Stimulated activated CD4-positive, alpha-beta T cell treated with anti-CD3 and anti-CD28 coated beads, Interleukin-12 subunit alpha, Interleukin-12 subunit beta, amount 100 ng/mL, for 4 hours (primary cell): ENCODE measurements at places on chromosomes 4 and X.

DNA sequence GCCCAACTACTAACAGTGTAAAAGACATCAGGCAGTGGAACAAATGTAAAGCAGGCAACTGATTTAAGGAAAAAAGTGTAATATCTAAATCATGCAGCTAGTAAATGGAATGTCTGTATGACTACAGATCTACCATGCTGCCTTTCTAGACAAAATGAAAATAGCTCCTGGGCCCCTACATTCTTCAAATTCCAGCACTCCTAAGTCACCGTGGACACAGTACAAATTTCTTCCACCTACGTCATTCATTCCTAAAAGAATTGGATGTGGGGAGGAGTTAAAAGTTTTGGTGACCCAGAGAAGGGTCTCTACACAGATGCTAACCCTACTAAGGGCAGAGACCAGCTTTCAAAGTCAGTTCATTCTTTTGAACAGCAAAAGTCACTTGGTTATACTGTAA, 137.2 kb upstream of the ARHGEF9 start:
- DNase-seq = no peak

GRCh38 chrX:154795016-154795415, 10.3 kb downstream of the MPP1 start:
- no peak for DNase-seq

- no peak for DNase-seq
Observed at GRCh38 chrX:31269914-31270313, 198.1 kb upstream of the FTHL17 start.

DNA sequence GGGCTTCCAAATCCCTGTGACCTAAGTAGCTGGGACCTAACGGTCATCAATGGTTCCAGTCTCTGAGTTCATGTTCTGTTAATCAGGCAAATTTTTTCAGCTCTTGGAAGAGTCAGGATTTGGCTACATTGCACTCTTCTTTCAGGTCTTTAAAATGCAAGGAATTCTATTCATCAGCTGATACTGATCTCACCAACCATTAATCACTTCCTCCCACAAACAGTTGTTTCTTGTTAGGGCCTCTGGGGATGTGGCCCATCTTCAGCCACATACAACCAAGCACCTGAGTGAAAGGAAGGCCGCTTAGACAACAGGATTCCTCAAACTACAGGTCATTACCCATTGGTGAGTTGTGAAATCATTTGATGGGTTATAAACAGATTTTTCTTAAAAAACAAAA, 71.7 kb downstream of the FANCB start:
- DNase-seq = no peak

DNA sequence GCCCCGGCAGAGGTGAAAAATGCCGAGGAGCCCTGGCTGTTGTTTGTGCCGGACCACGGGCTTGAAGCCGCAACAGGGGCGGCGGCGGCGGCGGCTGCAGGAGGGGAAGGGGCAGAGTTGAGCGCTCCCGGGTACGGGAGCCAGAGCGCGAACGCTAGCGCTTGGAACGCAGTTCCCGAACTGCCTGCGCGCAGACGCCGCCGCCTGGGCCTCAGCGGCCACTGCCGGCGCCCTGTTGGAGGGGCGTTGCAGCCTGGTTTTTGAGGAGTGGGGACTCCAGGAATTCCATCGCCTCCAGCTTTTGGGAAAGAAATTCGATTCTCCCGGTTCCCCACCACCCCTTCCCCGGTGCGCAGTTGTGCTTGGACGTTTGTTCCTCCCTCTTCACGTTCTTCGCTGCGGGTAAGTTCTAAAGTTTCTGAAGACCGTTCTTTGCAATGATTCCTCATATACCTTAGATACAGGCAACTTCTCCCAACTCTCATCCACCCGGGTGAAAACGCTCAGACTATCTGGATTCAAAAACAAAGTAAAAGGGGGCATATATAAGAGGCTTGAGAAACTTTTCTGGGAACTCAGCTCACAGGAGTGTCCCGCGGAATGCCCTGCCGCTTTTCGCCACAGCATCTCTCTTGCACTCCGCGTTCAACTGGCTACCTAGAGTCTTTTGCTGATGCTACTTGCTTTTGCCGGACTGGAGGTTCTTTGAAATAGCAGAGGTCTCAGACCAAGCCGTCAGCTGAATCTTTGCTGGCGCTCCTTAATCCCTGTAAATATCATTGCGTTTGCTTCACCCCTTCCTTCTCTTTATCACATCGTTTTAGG, 1.0 kb downstream of the FAT4 start:
- DNase-seq = no peak

- DNase-seq = no peak
Observed at GRCh38 chr4:80963051-80963450, 67.5 kb upstream of the BMP3 start.

GRCh38 chr4:150940123-150940522, 75.0 kb downstream of the LRBA start:
- no peak for DNase-seq

DNA sequence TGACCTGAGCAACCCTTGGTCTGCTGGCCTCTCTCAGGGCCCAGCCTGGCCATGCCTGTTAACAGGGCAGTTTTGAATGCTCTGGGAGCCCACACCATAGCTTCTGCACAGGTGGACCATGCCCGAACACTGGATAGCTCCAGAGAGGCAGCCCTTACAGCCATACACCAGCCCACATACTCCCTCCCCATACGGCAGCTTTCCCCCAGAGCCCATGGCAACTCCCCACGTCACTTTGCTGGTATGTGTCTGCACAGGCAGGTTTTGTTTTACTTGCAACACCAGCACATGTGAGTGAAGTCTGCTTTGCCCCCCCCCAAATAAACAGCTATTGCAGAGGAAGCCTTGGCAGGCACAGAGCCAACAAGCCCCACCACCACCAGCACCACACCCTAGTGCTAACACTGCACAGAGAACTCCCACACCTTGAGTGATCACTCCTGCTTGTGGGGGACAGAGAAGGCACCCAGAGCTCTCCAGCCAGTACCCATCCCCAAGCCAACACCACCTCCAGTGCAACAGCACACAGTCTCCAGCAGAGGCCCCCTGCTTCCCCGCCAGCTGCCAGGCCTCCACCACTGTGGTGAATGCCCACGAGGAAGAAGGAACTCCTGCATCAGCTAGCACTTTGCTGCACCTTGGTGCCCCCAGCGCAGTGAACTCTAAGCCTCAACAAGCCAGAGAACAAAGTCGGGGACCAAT, 87.3 kb downstream of the STPG2 start:
- DNase-seq = no peak

DNA sequence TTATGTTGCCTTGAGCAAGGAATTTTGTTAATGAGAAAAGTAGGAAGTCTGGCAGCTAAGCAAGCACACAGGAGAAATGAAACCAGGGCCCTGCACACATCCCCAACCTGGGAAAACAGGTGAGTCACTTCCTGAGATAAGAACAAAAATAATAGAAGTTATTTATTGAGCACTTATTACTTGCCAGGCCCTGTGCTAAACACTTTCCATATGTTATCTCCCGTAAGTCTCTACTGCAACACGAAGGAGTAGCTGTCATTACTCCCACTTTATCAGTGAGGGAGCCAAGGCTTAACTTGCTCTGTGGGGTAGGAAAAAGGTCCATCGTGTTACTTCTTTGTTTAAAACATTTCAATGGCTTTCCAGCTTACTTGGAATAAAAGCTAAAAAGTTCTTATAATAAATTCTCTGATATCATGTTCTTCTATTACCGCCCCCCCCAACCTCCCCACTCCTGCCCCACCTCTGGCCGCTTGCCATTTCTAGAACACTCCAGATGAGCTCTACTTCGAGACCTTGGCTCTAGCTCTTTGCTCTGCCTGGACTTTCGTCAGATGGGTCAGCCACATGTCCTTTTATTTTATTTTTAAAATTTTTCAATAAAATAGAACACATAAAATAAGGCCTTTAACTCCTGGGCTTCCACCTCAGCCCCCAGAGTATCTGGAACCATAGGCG, 36.3 kb upstream of the PLAC8 start:
- no peak for DNase-seq

GRCh38 chrX:141405853-141406492, 163.7 kb upstream of the SPANXC start:
- DNase-seq = no peak

DNA sequence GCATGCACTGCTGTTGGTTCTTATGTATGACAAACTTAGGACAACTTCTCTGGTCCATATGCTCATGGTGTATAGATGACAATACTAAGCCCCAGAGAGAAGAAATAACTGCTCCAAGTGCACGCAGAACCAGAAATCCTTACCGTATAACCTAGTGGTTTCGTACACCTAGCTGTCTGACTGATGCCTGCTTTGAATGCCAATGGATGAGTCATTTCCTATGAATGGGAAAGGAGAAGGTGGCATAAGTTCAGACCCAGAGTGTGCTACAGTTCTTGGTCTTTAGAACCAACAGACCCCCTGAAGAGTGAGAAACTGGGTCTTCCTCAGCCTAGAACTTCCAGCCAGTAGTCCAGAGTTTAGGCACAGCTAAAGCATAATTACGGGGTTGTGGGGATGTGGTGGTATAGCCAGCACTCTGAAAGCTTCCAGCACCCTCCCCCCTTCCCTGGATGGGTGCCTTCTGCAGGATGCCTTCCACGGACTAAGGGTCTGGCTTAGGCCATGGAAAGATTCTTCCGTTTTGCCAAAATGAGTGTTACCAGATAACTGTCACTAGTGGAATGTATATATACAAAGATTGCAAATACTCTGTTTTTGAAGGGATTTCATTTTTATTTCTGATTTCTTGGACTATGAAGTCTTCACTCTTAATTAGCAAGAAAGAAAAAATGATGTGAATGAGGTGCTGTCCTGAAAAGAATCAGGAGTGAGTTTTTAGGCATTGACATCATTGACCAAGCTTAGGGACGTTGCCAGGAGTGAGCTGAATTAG, 84.6 kb upstream of the PACRGL start:
- DNase-seq = no peak

DNA sequence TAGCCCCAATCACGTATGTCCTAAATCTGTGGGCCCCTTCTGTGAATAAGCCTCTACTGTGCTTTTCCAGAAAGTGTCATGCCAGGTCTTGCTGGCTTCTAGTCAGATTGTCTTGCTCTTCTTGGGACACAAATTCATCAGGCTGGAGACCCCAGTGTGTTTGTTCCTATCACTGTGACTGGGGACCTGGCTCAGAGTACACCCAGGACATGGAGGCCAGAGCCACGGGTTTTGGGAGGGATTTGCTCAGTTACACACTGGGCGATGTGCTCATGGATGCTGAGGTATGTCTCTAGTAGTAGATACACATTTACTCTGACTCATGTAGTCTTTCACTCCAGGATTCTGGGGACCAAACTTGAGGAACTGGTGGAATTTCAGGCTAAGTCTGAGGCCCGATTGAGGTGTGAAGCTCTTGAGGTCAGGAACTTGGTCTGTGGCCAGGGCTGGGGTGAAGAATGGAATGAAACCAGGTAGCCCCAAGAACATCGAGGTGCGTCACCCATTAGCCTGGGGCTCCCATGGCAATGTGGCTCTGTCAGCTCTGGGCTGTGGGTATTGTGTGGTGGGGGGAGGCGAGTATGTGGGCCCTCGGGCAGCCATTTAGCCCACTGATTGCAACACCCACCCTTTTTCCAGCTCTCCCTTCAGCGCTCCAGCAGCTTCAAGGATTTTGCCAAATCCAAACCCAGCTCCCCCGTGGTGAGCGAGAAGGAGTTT, 7.7 kb downstream of the SASH3 start:
- DNase-seq = no peak

DNA sequence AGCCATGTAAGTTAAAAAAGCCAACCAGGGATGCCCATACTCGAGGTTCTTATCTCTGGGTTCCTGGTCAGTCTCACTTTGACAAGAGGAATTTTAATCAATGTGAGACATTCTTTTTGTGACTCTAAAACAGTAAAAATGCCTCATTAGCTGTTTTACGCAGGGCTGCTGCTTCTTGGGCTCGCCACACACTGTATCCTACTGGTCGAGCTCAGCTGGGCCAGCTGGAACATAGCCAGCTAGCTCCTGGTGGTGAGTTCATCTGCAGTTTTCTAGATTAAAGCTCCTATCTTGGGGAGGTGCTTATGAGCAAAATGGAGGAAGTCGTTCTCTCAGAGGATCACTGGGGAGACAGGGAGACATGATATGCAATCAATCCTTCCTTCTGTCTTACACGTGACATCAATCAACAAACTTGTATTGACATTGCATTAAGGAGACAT, 55.9 kb upstream of the LEF1 start:
- no peak for DNase-seq

DNA sequence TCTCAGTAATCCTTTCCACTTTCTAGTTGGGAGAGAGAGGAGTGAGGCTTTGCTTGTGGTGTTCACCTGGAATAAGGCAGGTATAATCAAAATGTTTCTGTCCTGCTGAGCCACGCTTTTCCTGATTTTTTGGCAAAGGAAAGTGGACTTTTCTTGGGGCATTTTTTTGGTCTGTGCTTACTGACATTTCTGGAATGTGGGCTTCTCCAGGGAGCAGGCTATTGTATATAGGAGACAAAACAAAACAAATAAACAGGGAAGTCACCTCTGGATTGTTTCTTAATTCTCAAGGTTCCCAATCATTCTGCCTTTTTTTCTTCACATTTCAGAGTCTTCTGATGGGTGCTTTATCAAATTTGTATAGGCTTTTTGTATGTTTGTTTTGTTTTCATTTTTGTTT, 25.7 kb upstream of the RP2 start:
- no peak for DNase-seq

DNA sequence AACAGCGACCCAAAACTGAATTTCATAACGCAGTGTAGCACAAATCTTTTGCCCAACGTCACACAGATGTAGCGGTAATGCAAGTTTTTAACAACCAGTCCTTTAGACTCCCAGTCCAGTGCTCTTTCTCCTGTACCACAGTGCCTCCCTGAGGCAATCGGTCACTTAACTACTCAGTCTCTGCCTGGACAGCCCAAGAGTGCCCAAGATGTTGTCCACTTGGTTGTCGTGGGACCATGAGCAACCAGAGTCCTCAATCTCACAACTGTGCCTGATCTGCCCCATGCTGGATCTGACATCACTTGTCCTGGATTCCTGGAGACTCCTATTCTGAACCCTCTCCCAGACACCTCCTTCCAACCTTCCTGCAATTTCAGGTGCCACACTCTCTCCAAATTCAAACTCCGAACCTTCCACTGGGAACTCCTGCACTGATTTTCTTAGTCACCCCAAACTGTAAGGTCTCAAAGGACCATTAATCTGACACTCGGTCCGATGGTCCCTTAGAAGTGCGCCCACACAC, 702 bp downstream of the MMGT1 start:
- DNase-seq = no peak
